SW 1271 (cell line): ENCODE measurements at places on chromosomes 2 and 18.

DNA sequence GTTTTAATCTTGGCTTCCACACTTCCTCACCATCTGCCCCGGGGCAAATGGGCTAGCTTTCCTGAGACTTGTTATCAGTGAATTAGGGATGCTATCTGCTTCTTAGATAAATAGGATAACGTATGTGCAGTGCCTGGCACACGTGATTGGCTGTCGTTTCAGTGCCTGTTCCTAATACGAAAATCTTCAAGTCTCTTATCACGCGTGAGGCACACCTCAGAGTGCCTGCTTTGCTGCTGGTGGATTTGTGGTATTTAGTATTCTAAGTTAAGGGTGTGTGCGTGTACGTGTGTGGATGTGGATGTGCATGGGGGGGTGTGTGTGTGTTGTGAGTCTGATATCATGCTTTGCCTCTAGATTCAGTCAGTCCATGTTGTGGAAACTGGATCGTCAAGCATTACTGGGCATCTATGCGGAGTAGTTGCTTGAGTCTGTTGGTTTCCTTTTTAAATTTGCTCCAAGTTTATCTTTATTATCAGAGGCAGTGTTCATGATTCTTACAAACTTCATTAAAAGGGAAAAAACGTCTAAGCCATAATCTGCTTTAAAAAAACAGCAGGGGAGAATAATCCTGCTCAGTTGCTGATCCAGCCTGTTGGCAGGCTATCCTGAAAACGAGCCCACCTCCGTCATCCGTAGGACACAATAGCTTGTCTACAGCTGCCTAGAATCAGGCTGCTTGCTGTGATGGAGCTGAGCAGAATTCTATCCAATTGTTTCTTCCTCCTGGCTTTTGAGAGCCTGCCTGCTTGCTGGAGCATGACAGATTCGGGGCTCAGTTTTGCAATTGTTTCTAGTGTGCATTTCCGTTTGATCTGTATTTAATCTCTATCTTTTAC lies 6.6 kb downstream of the SH3RF3 start:
- no peak for DNase-seq

GRCh38 chr18:4017480-4017879 lies 437.6 kb downstream of the DLGAP1 start:
- peak; percentile 2 for DNase-seq

DNA sequence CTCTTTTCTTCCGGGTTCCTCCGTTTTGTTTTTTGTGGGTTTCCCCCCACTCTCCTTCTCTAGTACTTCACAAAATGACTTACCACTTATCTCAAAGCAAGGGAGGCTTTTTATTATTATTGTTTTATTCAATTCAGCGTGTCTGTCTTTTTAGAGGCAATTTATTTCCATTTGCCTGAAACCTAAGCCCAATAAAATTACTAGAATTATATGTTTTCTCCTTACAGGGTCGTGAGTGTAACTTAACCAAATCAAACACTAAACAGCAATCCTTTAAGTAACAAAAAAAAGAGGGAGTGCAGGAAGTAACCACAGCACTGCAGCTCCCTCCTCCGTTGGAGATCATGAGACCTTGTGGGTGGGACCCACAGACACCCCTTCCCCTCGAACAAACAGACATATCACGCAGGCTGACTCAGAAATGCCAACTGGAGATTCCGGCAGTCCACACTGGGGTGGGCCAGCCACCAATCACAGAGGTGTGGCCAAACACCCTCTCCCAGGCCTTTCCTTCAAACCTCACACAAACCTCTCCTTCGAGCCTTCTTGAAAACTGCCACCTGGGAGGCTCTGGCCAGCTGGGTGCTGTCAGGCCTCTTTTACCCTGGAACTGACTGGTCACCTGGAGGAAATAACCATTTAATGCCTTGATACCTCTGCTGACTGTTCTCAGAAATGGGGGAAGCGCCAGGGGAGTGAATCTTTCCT lies 207.1 kb upstream of the SMAD2 start:
- no peak for DNase-seq

DNA sequence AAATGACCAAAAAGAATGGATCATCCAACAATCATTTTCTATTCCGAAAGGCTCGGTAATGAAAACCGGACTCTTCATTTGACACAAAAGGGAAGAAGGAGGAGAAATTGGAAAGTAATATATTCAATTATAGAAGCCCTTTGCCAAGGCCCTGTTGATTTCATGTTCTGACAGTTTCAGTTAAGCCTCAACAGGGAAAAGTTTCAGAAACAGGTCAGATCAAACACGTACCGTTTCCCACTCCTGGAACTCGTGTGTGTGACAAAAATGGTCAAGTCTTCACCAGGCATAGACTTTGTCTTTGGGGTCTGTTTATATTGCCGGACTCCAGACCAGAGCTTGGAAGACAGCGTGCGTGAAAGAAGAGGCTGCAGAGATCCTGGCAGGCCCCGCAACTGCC lies 101.3 kb upstream of the BCL2L11 start:
- no peak for DNase-seq

DNA sequence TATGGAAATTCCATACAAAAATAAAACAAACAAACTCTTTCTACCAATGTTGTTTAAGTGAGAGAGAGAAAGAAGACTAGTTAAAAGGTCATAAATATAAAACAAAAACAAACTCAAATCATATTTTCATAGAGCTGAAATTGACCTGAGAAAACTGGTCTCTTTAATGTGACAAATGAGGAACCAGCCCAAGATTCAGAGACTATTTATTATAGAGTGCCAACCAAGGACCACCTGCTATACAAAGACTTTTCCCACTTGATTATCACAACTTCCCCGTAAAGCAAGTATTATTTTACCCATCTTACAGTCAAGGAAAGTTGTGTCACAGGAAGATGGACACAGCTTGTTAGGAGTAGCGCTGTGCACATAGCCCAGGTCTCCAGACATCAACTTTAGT lies 13.3 kb downstream of the ANKRD44 start:
- DNase-seq = no peak

DNA sequence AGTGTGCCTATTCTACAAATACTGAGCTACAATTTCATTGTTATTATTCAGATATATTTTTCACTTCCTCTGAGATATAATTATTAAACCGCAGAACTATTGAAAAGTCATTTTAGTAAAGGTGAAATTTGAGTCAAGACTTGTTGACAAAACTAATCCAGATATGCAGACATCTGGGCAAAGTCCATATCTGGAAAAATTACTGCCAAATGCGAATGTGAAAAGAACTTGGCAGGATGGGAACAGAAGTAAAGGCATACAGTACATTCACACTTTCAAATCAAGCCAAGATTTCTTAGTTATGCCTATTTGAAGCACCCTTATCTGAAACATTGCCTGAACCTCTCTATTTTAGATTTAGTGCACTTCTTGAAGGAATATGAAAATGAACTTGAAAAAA lies 923.6 kb downstream of the CCDC85A start:
- no peak for DNase-seq

- no peak for DNase-seq
Observed at GRCh38 chr2:185316383-185316782, 422.2 kb upstream of the FSIP2 start.

GRCh38 chr2:169824373-169825333 lies at the start of gene METTL5:
Gene METTL5 (minus strand): TSS chr2:169824905. CDS start chr2:169824597, 308 bp downstream.
- DNase-seq = peak; percentile 36

GRCh38 chr18:12599543-12599942 lies 58.4 kb downstream of the SPIRE1 start:
- no peak for DNase-seq
